ENCODE measurements at places on chromosomes 2 and 18.

GRCh38 chr18:61963705-61964104 is 70.9 kb upstream of the RNF152 start:
- DNase-seq: no peak

GRCh38 chr2:60509066-60509465 is 44.4 kb downstream of the BCL11A start:
- no peak for DNase-seq

DNA sequence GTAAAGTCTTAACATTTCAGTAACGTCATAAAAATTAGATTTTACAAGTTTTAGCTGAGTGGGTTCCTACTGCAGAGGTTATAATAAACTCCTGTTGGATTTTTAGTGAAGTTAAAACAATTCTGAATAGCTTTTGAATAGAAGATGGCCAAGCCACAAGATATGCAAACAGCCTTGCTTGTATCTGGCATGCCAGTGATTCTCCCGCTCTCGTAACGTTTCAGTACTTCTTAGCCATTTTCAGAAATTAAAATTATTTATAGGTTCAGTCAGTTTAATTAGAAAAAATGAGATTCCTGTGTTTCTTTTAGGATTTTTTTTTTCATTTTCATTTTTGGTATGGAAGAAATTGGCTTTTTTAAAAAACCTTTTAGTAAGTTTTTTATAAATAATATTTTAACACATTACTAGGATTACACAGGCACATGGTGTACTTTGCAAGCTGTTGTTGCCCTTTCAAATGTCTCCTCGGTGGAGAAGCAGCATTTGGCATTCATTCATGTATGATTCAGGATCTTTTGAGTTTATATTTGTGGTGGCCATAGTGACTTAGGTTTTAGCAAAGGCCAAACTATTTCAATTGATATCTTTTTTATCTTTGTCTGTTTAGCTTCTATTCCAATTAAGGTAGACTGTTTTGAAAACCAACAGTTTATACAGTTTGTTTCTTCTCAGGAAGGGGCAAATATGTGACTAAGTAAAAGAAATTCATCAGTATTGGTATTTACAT is 30.6 kb upstream of the RND3 start:
- DNase-seq: no peak

DNA sequence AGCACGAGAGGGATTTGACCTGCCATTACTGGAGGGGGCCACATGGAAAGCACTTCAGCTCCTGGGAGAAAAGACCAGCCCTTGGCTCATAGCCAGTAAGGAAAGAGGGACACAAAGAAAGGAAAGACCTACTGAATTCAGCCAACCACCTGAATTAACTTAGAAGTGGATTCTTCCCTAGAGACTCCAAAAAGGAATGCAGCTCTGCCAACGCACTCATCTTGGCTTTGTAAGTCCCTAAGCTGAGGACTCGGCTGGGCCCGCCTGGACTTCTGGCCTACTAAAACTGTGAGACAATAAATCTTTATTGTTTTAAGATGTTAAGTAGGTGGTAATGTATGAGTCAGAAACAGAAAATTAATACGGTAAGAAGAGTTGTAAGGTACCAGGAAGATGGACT is 11.5 kb downstream of the ATF2 start:
- no peak for DNase-seq

DNA sequence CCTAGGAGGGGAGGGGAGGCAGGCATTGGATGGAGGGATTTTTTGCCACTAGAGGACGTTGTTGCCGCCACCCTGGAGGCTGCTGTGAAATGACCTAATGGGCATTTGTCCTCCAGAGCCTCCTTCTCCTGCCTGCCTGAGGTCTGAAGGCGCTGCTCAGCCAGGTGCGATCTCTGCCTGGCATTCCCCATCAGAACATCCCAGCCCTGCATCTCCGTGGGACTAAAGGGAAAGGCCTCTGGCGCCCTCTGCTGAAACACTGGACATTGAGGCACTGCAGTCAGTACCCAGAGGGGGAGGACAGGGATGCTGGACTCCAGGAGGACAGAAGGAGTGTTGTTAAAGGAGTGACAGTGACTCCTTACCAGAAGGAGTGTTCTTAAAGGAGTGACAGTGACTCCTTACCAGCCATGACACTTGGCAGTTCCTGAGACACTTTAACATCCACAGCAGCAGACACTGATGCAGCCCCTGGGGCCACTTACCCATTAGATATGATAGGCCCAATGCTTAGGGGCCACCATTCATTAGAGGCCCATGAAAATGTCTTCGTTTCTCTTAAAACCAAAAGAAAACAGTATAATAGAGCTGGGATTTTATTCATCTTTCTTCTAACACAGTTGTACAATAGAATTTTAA is 17.0 kb downstream of the THNSL2 start:
- peak; percentile 69 for DNase-seq

DNA sequence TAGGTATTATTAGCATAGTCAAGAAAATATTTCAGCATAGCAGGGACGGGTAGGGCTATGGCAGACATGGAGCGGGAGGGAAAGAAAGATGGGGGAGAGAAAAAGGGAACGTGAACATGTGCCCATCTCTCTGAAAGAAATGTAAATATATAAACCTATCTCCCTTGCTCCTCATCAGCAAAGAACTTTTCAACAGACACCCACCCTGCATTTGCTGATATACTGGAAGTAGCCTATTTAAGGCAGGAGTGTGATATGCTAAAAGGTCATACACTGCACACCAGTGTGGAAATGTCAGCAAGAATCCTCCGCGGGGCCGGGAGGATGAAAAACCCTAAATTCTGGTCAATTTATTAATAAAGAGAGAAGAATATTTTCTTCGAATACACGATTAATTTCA is 1.7 kb downstream of the MBOAT2 start:
- no peak for DNase-seq

DNA sequence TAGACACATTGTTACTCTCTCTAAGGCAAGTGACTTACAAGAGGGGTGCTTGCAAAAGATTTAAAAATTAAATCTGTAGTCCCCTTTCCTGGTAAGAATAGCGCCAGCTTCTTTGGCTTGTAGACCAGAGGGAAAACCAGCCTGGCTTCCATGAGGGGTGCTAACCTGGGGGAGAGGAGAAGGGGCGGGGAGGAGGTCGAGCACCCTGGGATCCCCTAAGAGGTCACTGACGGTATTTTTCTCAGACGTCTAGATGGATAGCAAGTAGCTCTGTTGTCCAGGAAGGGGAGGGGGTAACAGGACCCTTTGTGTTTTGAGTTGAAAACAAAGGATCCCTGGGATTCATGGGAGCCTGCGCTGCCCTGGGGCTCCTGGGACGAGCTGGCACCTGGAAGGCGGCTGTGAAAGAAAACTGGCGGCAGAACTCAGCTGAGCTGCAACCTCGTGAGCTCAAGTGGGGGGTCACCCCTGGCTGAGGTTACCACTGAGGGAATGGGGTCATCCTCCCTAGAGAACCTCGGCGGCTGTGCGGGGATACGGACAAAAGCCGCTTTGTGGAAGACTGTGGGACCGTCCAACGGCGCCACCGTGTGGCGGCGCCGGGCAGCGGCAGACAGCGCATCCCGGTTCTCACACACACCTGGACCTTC is 37.8 kb upstream of the MRPL19 start:
- peak; percentile 72 for DNase-seq

DNA sequence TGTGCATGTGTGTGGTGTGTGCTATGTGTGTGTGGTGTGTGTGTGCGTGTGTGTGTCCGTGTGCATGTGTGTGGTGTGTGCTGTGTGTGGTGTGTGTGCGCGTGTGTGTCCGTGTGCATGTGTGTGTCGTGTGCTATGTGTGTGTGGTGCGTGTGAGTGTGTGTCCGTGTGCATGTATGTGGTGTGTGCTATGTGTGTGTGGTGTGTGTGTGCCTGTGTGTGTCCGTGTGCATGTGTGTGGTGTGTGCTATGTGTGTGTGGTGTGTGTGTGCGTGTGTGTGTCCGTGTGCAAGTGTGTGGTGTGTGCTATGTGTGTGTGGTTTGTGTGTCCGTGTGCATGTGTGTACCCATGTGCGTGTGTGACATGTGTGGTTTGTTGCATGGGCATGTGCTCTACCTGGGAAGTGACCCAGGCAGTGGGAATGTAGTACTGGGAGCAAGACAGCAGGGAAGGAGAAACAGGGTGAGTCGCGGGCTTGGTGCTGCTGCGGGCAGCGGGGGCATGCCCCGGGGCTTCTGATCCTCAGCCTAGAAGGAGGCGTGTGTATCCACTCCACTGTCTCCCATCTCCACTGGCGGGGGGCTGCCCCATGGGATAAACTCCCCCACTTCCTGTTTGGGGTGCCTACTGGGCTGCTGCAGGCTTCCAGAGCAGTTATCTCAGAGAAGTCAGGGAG is 7.6 kb upstream of the OTOS start:
- no peak for DNase-seq

- no peak for DNase-seq
Observed at GRCh38 chr2:235935773-235936172, 232.4 kb downstream of the GBX2 start.

GRCh38 chr2:217956586-217957457 is 46.0 kb downstream of the TNS1 start:
- no peak for DNase-seq

DNA sequence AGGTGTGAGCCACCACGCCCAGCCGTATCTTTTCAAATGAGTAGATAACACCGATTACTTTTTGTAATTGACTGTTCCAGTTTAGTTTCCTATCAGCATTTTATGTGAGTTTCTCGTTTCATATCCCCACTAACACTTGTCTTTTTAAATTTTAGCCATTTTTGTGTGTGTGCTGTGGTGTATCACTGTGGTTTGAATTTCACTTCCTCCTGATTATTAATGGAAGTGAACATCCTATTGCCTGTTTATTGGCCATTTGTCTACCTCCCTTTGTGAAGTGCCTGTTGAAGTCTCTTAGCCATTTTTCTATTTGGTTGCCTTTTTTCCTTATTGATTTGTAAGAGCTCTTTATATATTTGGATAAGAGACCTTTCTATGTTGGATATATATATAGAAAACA is 91.7 kb upstream of the STON1 start:
- no peak for DNase-seq

- DNase-seq: no peak
Observed at GRCh38 chr18:26438980-26439379, 109.4 kb downstream of the KCTD1 start.

DNA sequence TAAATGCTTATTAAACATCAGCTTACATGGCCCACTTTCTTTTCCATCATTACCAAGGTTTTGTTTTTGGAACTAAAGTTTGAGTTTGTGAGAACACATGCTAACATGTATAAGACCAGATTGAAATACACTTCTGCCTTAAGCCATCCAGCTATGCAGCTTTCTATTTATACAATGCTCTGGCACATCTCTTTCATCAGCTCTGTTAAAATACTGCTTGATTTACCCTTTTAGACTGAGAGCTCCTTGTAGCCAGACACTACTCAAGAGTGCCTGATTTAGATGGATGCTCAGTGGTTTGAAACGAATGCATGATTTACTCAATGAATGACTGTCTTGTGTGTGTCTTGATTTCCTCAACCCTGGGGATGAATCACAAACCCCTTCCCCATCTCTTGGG is 392.5 kb downstream of the THSD7B start:
- DNase-seq: no peak

DNA sequence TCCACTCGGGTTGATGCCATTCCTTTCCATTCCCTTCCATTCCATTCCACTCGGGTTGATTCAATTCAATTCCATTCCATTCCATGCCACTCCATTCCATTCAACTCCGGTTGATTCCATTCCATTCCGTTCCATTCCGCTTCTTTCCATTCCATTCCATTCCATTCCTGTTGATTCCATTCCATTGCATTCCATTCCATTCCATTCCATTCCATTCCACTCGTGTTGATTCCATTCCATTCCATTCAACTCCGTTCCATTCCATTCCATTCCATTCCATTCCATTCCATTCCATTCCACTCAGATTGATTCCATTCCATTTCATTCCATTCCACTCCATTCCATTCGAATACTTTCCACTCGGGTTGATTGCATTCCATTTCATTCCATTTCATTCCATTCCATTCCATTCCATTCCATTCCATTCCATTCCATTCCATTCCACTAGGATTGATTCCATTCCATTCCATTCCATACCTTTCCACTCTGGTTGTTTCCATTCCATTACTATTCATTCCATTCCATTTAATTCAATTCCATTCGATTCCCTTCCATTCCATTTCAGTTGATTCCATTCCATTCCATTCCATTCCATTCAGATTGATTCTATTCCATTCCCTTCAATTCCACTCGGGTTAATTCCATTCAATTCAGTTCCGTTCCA is 1141.8 kb downstream of the RPIA start:
- no peak for DNase-seq

- DNase-seq: no peak
Observed at GRCh38 chr2:208248601-208249000, 6.3 kb downstream of the IDH1 start.

- DNase-seq: peak; percentile 85
Observed at GRCh38 chr2:96556441-96557330, 20.1 kb downstream of the ARID5A start.

DNA sequence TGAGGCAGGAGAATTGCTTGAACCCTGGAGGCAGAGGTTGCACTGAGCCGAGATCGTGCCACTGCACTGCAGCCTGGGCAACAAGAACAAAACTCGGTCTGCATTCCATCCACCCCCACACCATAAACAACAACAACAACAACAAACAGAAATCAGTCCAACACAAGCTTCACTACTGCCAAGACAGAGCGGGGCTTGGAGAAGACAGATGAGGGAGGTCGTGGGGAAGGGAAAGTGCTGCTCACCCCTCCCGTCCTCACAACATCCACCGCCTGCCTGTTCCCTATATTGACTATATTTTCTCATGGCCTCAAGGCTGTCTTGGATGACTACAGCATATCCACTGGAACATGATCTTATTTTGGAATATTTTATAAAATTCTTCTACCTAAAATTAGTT is 137.6 kb upstream of the TTC39C start:
- no peak for DNase-seq

DNA sequence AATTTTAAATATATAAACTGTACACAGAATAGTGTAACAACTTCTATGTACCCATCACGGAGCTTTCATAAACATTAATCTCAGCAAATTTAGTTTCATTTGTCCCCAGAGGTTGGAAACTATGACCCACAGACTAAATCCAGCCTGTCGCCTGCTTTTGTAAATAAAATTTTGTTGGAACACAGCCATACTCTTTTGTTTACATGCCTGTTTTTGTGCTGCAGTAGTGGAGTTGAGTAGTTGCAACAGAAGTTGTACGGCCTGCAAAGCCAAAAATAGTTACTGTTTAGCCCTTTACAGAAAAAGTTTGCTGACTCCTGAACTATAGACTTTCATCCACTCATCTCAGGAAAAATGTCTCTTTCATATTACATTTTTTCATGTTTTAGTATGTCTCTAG is 39.8 kb downstream of the RBM45 start:
- no peak for DNase-seq

GRCh38 chr2:138122891-138123290 is 158.6 kb downstream of the HNMT start:
- DNase-seq: no peak
